ENCODE measurements at places on chromosomes 4 and X. TPM values are rescaled to one million over a fixed set of nuclear protein-coding genes. Genes with fewer than 3 reads are reported as not detected.
A peak's percentile ranks its signal among the peaks of the same experiment; 100 is the strongest.

DNA sequence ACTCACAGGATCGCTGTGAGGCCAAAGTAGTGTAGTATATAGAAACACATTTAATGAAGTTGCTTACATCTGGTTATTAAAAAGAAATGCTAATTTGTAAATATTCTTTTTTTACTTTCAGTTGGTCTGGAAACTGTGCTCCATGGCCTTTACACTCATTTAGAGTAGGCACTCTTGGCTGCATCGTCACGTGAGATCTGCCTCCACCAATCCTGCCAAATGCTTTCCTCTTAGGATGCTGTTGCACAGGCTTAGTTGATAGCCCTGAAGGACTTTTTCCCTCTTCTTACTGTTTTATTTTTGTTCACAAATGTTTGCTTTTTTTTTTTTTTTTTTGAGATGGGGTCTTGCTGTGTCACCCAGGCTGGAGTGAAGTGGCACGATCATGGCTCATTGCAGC is 6.3 kb downstream of the CPE start:
- no peak for ATAC-seq

DNA sequence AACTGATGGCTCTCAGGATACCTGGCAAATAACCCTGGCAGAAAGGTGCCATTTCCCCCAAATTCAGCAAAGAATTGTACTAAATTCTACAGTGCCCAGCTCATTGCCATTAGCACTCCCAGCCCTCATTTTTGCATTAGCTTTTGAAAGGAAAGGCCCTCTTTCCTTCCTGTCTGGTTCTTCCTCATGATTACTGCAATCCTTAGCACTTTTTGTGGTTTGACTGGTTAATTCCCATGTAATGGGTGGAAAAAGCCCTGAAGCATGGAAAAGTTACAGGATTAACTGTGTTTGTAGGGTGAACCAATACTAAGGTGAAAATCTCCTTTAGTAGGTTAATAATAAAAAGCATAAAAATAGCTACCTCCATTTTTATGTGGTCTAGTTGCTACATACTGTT is 139.5 kb downstream of the NPNT start:
- no peak for ATAC-seq

- ATAC-seq = no peak
These were observed 50.1 kb downstream of the ENPP6 start for GRCh38 chr4:184167576-184167975.

DNA sequence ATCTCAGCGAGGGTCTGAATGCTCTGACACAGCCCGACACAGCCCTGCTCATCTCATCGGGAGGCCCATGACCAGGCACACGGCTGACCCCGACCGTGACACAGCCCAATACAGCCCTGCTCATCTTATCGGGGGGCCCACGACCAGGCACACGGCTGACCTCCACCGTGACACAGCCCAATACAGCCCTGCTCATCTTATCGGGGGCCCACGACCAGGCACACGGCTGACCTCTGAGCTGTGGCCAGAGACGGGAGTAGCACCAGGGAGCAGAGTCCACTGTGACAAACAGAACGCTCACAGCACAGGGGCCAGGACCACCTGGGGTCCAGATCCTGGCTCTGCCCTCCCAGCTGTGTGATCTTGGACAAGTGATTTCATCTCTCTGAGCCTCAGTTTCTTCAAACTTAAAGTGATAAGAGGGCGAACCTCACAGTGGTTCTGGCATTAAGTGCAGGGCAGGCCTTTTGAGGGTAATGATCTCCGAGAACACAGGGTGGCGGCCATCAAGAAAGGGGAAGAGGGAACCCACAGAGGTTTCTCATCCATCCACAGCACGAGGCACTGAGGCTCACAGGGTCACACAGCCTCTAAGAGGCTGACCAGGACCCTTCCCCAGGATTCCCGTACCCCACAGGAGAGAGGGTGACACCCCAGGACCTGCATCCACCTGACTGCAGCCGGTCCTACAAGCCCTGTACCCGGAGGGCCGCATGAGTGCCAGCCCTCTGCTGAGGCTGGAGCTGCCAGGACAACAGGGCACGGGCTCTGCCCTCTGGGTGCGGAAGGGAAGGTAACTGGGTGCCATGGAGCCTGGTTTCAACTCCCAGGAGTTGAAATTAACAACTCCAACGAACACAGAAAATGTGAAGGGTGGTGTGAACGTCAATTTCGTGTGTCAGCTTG is 60.1 kb downstream of the WFS1 start:
- no peak for ATAC-seq

- no peak for ATAC-seq
These were observed 3.0 kb upstream of the PLAC1 start for GRCh38 chrX:134661295-134661694.

GRCh38 chr4:155659176-155659575 is 7.5 kb upstream of the GUCY1A1 start:
- ATAC-seq = no peak

DNA sequence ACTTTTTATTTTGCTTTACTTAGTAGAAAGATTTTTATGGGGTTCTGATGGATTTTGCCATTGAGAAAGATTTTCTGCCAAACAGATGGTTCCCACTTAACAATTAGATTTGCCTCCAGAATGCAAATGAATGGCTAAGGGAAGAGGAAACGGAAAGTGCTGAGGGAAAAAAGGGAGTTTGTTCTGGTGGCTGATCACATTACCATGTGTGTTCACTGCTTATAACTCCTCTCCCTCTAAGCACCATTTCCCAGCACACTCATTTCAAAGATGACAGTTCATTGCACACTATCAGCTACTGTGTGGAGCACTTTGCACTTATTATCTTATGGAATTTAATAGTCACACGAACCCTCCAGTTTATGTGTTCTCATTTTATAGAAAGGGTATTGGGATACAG is 68.0 kb upstream of the GRID2 start:
- no peak for ATAC-seq

DNA sequence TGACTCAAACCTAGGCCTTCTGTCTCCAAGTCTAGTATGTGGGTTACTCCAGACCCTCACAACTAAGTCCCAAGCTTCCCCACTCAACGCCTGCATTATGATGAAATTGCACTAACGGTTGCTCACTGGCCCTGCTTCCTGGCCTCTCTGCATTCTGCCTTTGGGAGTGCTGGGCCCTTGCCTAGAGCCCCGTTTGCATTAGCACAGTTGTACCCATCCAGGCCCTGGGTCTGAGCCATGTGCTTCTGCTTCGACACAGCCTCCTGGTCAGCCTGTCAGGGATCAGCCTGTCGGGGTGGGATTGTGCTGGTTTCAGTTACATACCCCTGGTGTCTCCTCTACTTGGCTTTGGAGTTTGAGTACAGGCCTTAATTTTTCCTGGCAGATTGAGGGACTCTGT is 58.4 kb downstream of the DCUN1D4 start:
- no peak for ATAC-seq

DNA sequence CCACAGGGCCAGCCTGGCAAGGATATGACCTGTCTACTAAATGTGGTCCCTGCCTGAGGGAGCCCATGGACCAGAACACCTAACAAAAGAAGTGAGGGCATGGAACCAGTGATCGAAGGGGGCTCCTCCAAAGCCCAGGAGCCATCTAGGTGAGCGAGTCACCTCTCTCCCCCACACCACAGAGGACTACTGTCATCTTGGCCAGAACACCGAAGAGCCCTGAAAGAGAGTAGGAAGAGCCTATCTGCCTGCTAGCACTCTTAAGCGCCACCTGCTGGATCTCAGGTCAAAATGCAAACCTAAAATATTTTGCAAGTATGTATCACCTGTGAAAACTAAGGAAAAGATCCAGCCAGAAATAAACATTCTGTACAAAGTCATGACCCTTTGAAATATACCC is 137.9 kb upstream of the ZXDB start:
- ATAC-seq = peak; percentile 66

DNA sequence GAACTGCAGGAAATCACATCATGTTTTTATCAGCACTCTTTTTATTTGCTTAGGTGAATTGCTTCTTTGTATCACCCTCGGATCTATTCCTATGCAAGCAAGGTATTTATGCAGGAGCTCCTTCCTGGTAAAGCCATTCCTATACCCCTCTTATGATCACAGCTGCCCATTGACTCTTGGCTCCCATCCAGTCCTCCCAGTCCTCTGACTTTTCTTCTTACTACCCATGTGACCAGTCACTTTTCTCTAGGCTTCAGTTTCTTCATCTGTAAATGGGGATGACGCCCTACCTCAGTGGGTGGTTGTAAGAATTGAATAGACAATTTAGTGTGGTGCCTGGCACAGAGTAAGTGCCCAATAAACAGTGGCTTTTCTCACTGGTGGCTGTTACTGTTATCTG is 144.9 kb downstream of the FHIP1A start:
- no peak for ATAC-seq

GRCh38 chrX:108224218-108224617 is 132.6 kb downstream of the ATG4A start:
- ATAC-seq = no peak

GRCh38 chrX:31679861-31680260 is 608.0 kb upstream of the FTHL17 start:
- ATAC-seq = no peak

DNA sequence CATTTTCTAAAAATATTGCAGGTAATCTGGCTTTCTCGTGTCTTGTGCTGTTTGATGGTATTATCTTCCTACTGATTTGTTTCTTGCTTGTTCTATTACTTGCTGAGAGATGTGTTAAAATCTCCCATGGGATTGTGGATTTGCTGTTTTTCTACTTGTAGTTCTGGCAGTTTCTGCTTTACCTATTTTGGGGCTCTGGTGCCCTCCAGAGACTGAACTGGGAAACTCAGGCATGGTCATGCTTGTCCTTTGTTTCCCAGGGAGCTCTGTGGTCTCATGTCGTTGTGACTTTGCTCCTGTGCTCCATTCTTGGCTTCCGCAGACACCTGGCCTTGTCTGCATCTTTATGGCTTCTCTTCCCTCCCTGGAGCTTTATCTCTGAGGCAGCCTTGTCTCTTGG is 39.5 kb downstream of the NSD2 start:
- no peak for ATAC-seq

DNA sequence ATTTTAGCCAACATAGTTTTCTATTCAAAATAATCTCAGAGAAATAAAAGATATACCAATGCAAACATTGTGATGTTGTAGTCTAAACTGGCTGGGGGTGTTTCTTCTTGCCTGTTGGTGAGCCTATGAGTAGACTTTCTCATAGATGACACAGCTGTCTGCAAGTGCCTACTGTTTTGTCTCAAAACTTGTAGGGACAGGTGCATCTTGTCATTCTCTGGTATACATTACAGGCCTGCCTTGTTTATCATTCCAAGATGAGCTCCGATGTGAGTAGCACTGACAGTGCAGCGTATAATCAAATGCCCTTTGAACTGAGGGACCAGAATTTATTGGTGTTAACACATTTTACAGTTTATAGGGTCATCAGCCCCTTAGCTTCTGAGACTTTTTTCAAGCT is 353.8 kb downstream of the PRDM5 start:
- no peak for ATAC-seq

DNA sequence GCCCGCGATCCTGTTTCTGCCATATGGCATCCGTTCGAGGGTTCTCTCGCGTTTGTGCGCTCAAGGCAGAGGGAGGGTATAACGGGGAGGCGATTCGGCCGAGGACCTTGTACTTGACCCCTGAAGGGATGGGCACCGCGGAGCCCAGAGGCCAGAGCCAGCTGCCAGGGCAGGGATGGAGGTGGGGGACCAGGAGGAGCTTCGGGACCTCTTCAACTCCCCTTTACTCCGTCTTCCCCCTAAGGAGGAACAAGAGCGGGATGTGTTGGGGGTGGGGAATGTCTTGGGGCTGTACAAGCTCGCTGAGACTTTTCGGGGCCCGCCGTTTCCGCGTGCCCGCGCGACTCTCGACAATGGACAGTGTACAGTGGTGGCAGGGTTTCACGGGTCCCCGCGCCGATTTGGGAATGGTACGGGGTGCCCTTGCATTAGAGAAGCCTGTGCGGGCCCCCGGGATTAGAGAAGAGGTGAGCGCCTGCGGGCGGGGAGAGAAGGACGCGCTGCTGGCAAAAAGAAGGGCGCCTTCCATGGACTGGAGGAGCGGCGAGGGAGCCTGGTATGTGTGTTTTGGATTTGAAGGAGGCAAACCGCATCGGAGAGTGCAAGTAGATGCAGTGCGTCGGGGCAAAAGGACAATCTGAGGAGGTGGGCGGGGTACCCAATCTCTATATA is 760 bp downstream of the UGT8 start:
- ATAC-seq = peak; percentile 5

DNA sequence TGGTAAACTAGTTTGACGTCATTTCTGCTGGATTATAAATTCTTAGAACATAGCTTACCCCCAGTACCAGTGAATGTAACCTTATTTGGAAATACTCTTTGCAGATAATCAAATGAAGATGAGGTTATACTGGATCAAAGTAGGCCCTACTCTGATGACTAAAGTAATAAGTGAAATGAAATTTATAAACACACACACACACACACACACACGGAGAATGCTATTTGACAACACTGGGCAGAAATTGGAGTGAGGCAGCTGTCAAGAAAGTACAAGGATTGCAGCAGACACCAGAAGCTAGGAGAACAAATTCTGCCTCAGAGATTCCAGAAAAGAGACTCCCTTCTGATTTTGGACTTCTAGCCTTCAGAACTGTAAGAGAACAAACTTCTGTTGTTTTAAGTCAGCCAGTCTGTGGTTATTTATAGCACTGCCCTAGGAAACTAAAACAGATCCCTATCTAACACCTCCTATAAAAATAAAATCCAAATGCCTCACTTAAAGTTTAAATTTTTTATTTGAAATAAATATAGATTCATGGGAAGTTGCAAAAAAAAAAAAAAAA is 448.6 kb downstream of the PCDH18 start:
- no peak for ATAC-seq

GRCh38 chr4:143202824-143203223 is 18.1 kb downstream of the USP38 start:
- ATAC-seq = no peak

DNA sequence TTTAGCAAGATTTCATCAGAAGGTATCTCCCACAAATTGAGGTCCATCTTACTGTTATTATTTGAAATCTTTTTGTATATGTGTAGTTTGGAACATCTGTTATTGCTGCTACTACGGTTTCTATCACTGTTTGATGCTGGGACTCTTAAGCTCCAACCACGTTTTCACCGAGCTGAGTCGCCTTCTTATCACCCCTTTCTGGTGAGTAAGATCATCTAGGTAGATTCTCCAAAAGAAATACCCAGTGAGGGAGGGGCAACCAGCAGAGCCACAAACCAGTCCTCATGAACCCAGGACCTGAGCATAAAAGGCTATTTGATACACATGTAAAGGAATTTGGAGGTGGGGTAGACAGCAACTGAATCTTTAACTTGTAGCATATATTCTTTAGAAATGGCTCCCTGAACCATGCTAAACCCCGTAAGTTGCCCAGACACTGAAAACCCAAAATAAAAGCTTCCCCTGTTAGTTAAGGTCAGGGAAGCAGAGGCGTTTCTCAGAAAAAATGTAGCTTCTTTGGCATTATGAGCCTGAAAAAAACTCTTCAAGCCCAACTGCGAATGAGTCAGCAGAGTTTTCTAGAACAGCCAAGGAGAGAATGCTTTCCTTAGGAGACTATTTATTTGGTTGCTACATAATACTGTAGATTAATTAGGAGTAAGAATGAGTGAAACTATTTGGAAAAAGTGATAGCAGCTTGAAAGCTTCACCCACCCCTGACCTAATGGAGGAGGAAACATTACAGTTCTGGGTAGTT is 53.8 kb upstream of the ATXN3L start:
- peak; percentile 69 for ATAC-seq

- ATAC-seq = no peak
These were observed 77.6 kb downstream of the NWD2 start for GRCh38 chr4:37322122-37322521.

- no peak for ATAC-seq
These were observed 170.9 kb upstream of the KLF3 start for GRCh38 chr4:38493066-38493465.

FGFR3 gene
- total RNA-seq = 0.05 TPM

UGT2A1 gene
- not detected for total RNA-seq

TNIP3 gene
- total RNA-seq = 3.6 TPM

NUP62CL gene
- total RNA-seq = 5.5 TPM

CPEB2 gene
- total RNA-seq = 8.1 TPM

TRIM61 gene
- 1.1 TPM for total RNA-seq

CT45A2 gene
- total RNA-seq = not detected

MYL5 gene
- total RNA-seq = 14.5 TPM

TREX2 gene
- total RNA-seq = 2.5 TPM
